Posterior cingulate gyrus (tissue), 11 donors: ENCODE measurements at places on chromosomes 7 and 10.
A peak's percentile ranks its signal among the peaks of the same experiment; 100 is the strongest.

DNA sequence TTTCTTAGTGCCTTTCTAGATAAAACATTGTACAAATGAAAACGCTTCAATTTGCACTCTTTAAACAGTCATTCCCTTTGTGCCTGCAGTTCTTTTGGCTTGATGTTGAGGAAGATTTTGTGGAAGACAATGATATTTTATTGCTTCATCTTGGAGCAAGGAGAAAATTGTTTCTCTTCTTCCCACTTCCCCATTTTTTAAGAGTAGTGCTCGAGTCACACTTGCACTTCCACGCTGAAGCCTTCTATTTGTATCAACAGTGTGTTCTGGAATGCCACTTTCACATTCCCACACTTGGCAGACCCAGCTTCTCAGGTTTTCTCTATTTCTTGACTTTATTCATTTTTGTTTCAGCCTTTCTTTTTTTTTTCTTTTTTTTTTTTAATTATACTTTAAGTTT is 369.3 kb downstream of the PAXIP1 start:
- no peak for DNase-seq

DNA sequence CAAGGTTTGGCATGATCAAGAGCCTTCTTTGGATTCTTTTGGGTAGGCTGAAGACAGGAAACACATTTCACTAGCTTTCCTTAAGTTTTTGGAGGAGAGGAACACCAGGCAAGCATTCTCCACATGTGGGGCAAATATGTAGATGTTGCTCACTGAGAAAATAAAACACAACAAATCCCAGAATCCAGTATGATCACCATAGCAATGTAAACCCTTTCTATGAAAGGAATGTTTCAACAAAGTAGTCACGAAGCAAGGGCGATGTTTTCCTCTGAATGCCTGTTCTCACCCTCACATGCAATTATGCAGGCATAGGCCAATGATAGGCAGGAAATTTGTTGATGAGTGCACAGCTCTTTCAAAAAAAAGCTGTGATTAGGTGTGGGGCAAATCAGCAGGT is 20.5 kb upstream of the CEP41 start:
- DNase-seq = no peak

DNA sequence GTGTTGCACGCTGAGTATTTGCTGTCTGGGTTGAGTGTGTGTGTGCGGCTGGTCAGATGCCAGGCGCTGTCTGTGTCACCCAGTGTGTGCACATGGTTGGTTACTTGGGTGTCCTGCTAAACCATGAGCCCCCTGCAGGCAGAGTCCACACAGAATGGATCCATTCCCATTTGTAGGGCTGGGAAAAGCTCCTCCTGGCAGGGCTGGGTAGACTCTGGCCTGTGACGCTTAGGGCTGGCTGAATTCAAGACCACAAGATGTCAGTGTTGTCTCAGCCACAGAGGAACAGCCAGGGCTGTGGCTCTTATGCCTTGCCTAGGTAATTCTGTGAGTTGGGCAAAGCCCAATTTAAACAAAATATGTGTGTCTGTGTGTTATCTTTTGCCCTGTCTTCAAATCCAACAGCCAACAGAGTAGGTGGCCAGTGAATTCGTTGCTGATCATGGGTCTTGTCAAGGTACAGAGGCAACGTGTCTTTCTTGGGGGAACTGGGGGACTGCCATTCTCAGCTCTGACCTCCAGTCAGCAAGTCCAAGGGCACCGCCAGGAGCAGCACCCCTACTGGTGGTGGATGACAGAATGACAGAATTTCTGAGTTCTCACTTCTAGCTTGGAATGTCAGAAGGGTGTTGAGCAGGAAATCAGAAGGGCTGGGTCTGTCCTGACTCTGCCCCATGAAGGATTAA is 285.1 kb downstream of the CCSER2 start:
- peak; percentile 38 for DNase-seq

DNA sequence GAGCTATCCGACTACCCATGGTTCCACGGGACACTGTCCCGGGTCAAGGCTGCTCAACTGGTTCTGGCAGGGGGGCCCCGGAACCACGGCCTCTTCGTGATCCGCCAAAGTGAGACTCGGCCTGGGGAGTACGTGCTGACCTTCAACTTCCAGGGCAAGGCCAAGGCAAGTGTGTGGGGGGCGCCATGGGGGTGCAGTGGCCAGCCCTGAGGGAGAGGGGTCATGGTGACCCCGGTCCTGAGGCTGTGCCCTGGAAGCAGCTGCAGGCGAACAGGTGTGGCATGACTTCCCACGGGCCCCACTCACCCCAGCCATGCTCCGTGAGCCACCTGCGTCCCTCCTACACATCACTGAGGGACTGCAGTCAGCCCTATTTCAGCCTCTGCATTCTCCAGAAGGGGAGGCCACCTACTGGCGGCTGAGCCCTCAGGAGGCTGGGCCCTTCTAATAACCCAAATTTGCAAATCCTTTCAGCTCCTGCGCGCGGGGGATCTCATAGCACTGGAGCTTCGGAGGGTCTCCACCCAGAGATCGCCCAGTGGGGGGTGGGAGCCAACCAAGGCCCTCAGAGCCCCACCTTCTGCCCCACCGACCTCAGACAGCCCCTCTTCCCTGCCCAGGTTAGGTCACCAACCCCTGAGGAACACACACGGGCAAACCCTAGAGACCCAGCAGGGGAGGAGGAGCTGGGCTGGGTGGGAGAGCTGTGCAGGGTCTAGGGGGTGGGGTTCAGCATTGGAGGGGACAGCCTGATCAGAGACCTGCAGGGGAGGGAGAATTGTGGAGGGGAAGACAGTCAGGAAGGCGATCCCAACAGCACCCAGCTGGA is 30.8 kb downstream of the SH2B2 start:
- DNase-seq = no peak

- DNase-seq = no peak
These were observed 83.0 kb upstream of the NPSR1 start for GRCh38 chr7:34575006-34575405.

DNA sequence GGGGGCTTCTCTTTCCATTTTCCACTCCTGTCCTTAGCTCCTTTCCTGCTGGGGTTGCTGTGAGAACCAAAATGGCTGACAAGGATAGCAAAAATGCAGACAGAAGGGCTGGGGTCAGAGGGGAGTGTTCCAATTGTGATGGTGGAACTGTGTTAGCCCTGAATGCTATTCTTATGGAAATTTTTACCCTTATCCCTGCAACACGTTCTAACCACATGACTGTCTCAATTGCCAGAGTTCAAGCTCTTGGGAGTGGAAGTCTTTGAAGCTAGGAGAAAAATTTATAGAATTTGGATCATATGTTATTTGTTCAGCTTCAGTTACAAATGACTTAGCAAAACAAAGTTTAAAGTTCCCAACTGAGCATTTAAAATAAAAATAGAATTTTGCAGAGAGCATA is 134.1 kb downstream of the ADCYAP1R1 start:
- DNase-seq = no peak

DNA sequence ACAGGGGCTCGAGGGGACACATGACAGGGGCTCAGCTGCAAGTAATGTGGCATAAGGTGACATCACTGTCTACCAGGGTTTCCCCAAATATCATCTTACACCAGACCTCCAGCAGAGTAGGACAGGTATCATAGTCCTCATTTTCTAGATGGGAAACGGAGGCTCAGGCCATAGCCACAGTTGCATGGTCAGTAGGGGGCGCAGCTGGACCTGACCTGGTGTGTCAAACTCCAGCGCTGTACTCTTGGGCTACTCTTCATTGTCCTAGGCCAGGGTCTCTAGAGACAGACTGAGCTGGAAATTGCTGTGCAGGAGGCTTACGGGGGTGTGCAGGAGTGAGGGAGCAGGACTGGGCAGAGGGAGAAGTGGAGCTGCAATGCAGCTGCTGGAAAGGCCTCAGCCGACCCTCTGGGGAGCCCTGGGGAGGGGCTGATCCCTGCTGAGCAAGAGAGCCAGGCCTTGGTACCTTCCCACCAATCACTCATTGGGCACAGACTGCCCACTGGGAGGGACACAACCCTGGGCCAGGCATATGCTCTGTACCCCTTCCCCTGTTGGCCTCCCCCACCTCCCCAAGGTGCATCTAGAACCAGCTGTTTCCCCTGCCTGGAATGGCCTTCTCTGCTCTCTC is 89.9 kb downstream of the CDH23 start:
- peak; percentile 70 for DNase-seq

- DNase-seq = no peak
These were observed 1.6 kb downstream of the TAC1 start for GRCh38 chr7:97733276-97734161.

GRCh38 chr7:128794020-128794419 is 2.3 kb downstream of the CCDC136 start:
- no peak for DNase-seq

- DNase-seq = no peak
These were observed 1.9 kb upstream of the UNC5B start for GRCh38 chr10:71210542-71210871.

GRCh38 chr10:118870467-118871243 is 115.9 kb upstream of the CACUL1 start:
- peak; percentile 32 for DNase-seq

DNA sequence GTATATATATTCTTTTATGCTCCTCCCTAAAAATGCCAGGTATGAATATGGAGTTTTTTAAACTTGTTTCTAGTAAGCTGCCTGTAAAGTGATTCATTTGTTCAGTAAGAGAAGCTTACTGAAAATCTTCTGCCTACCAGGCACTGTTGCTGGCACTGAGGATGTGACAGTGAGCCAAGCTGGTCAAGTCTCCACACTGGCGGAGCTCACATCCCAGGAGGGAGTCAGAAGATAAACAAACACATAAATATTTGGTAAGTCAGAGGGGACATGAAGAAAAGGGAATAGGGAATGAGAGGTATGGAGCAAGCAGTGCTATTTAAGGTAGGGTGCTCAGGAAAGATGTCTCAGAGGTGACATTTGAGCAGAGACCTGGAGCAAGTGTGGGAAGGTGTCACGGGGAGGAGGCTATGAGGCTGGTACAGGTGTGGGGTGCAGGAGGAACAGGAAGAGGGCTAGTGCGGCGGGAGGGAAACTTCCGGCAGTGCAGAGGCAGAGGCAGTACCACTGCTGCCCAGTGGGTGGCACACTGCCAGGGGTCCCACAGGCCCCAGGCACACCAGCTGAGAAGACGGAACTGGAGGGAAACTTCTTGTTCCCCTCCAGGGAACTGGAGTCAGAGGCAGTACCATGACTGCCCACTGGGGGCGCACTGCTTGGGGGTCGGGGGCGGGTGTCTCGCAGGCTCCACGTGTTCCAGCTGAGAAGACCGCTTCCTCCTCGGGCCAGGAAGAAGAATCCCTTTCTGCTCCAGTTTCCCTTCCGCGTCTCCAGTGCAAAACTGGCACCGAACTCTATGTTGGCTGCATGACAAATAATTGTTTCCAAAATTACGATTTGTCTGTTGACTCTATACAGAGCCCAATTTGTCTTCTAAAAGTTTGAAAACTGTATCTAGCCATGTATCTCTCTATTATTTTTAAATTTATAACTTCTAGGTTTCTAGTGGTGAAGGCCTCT is 161.0 kb downstream of the TEX36 start:
- DNase-seq = no peak

DNA sequence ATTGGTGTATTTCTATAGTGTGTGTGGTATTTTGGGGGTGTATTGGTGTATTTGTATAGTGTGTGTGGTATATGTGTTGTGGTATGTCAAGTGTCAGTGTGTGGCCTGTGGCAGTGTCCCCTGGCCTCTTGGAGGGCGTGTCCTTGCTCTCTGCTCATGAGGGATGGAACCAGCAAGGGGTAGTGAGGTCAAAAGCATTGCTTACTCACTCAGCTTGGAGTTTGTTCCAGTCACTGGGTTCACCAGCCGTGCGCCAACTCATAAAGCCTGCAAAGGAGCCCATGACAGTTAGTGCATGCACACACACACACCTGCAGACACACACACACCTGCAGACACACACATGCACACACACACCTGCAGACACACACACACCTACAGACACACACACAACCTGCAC is 4.3 kb upstream of the TRPV6 start:
- DNase-seq = no peak

DNA sequence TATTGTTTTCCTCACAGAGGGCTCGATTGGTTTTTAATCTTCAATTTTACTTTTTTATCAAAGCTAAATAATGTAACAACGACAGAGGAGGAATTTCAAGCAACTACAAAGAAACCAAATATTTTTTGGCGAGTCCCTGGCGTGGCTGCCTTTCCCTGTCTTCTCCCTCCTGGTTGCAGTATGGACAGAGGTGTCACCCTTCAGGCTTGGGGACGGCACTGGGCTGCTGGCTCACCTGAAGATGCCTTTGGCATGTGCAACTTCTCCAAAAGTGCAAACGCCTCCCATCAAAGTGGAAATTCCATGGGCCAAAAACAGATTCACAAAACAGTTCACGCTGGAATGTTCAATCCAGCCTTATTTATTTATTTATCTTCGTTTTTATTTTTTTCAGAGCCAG is 51.9 kb downstream of the DOCK1 start:
- DNase-seq = no peak

DNA sequence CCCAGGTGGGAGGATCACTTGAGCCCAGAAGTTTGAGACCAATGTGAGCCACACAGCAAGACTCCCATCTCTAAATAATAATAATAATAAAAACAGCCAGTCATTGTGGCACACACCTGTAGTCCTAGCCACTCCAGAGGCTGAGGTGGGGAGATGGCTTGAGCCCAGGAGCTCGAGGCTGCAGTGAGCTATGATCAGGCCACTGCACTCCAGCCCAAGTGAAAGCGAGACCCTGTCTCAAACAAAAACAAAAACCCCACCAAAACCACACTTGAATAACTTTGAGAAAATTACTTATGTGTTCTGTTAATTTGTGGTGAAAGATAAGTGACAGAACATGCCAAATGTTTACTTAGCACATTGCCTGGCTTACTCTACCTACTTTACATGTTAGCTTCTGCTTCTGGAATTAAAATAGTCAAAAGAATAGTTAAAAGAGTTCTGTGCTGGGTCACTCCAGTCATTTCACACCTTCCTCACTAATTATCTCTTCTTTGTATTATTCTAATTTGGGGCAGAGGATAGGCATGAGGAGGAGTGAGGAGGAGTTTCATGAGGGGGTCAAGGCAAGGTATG is 9.8 kb downstream of the TMEM60 start:
- no peak for DNase-seq
